NCI-H1048 (cell line): ENCODE measurements at places on chromosomes 1 and 21.

DNA sequence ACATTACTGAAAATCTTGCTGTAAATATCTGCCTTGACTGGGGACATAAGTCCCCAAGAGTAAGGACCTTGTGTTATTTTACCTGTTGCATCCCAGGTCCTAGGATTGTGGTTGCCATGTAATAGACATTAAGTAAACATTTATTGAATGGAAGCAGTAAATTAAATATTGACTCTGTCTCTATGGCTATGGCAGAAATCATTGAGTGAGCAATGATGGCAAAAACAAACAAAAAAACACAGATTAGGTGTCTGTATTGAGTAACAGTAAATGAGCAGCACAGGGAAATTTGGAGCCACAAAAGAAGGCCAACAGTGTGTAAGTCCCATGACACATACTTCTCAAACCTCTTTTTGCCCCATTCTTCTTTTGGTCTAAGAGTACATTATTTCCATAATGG, 240.4 kb downstream of the NFIA start:
- no peak for DNase-seq

DNA sequence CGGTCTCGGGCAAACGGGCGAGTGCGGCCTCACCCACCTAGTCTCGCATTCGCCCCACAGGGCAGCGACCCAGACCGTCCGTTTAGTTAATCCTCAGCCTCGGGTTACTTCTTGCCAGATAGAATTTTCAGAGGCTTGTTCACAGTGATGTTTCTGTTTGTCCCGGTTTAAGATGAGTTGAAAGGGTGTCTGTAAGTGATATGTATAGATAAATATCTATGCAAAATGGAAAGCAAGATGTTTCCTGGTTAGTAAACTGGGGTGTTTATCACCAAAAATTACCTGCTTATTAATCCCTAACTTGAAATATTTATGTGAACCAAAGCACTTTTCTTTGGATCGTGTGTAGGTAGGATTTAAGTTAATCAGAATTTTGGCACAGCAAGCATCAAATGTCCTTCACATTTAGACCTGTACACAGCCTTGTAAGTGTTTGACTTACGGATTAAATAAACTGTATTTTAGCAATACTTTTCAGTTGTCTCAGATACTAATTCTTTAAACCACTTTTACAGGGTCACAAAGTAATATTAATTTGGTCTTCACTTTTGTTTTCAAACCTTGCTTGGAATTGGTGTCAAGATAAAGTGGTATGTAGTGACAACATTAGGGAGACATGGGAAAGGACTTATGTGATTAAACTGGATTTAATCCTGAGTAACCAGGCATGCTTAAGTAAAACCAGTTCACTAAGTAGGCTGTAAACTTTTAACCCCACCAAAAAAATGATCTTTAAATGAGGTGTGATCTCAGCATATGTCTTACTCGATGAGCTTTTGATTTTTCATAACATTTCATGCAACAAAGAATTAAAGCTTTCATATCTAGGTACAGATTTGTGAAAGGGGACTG, 914 bp downstream of the ZNF326 start:
- DNase-seq: no peak

DNA sequence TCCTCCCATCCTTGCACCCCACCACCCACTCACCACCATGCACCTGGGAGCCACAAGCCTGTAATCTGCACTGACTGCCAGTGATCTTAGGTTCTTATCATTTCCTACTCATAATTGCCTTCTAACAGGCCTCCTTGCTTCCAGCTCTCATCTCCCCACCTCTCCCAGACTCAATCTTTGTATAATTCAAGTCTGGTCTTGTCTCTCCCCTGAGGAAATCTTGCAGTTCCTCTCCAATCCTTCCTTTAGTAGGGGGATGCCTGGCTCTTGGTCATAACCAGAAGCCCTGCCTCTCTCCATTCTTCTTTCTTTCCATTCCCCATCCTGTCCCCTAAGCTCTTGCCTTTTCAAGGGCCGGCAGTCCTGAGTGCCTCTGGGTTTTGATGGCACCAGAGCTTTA, 27.8 kb downstream of the PIGM start:
- no peak for DNase-seq

DNA sequence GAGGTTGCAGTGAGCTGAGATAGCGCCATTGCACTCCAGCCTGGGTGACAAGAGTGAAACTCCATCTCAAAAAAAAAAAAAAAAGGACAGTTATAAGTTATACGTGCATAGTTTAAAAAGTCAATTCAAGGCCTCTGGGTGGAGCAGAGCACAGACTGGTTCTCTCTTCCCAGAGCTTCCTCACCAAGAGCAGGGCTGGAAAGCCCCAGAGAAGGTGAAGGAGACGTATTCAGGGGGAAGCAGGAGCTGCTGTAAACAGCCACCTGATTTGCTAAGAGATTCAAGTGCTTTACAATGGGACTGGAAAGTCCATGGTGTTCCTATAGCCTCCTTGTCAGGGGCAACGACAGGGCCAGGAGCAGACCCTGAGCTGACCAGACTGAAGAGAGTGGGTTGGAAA, 85.0 kb upstream of the LYST start:
- no peak for DNase-seq

DNA sequence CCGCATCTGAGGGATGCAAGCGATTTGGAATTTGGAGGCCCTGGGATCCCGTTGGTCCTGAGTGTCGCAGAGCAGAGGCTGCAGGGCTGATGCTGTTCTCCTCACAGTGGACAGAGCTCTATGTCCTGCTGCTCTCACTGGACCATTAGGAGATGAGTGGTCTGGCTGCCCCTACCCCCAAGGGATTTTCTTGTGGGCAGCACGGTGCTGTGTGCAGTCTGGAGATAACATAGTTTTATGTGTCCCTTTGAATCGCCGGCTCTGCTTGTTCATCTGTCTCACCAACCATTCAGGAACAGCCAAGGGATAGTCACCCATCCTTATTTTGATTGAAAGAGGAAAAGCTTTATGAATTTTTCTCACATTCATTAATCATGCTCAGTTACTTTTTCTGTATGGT, 49.9 kb downstream of the CHRM3 start:
- no peak for DNase-seq

GRCh38 chr1:55559161-55559611, 344.0 kb upstream of the USP24 start:
- DNase-seq: no peak

GRCh38 chr1:229108598-229109201, 162.2 kb upstream of the RAB4A start:
- no peak for DNase-seq

- DNase-seq: no peak
Observed at GRCh38 chr1:153659656-153660055, 1.2 kb downstream of the SNAPIN start.

- DNase-seq: no peak
Observed at GRCh38 chr1:147475488-147475887, 65.8 kb upstream of the BCL9 start.

DNA sequence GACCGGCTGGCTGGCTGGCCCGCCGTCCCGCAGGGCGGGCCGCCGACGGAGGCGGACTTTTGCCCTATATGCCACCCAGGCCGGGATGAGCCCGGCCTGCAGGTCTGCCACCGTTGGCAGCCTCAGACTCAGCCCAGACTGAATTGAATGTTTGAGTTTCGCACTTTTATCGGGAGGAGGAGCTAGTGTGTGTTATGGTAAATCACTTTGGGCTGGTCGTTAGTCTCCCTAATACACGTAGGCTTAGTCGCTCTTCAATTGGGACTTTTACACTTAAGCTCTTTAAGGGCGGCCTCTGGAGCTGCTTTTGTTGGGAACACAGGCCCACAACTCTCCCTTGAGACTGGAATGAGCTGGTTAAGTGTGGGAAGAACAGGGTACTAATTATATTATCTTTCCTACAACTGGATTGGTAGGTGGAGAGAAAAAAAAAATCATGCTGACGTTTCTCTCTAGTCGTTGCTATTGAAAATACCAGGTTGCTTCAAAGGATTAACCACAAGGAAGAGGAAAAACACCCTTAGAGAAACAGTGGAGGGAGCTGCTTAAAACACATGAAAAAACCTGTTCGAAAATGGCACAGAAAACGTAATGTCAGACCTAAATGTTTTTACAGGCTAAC, 1.4 kb upstream of the IRF2BP2 start:
- peak; percentile 77 for DNase-seq

DNA sequence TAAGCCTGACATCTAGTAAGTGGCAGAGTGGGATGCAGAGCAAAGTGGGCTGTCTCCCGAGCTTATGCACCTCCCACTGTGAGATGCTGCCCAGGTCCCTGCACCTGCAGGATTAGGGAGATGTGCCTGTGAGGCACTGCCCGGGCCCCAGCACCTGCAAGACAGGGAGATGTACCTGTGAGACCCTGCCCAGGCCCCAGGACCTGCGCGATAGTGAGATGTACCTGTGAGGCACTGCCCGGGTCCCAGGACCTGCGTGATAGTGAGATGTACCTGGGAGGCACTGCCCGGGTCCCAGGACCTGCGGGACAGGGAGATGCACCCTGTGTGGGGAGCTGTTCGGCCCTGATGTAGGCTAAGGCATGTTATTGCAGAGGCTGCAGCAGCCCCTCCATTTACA, 622.8 kb downstream of the PTPRU start:
- DNase-seq: no peak

DNA sequence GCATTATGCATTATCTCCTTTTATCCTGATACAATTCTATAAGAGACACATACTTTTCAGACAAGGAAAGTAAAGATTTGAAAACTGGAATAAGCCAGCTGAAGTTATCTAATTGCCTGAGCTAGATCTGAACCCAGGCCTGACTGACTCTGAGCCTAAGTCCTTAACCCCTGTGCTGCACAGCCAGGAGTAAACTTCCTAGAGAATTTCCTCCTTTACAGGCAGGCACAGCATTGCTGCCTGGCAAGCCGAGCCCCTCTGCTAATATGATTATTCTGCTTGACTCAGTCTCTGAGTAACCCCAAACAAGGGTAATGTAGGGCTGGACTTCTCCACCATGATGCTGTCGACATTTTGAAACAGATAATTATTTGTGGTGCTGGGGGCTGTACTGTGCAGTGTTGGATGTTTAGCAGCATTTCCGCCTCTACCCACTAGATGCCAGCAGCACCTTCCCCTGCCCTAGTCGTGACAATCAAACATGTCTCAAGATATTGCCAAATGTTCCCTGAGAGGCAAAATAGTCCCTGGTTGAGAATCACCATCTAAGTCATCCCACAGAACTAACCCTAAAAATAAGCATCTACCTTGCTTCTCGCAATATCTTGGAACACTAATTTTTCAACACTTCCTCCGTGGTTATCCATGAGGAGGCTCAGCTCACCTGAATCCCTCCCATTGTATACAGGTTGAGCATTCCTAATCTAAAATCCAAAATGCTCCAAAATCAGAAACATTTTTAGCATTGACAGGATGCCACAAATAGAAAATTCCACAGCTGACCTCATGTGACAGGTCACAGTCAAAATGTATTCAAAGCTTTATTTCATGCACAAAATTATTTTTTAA, 18.5 kb downstream of the CAMK1G start:
- DNase-seq: no peak

DNA sequence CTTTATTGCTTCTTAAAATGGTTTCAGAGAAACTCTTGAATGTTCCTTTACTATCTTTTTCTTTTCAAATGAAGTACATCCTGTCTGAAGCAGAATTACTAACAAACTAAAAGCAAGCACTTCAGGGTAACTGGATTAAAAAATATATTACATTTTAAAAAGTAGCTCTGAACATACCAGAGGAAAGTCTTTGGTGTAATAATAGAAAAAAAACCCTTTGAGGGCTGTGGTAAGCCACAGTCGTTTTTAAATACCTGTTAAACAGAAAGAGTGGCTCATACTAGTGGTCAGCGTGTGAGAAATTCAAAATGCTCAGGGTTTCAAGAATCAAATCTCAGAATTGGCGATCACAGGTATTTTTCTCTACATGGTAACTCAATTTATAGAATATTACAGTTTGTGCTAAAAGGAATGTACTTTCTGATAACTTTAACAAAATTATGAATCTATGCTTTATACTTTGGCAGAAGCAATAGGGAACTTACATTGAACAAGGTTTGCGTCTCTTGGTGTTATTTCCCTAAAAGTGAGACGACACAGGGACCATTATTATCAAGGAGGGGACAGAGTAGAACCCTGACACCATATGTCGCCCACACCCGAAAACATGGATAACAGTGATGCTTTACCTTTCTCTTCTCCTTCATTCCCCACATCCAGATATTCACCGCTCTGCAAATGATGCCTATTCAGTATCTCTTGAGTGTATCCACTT, 97.0 kb upstream of the DPH5 start:
- no peak for DNase-seq

DNA sequence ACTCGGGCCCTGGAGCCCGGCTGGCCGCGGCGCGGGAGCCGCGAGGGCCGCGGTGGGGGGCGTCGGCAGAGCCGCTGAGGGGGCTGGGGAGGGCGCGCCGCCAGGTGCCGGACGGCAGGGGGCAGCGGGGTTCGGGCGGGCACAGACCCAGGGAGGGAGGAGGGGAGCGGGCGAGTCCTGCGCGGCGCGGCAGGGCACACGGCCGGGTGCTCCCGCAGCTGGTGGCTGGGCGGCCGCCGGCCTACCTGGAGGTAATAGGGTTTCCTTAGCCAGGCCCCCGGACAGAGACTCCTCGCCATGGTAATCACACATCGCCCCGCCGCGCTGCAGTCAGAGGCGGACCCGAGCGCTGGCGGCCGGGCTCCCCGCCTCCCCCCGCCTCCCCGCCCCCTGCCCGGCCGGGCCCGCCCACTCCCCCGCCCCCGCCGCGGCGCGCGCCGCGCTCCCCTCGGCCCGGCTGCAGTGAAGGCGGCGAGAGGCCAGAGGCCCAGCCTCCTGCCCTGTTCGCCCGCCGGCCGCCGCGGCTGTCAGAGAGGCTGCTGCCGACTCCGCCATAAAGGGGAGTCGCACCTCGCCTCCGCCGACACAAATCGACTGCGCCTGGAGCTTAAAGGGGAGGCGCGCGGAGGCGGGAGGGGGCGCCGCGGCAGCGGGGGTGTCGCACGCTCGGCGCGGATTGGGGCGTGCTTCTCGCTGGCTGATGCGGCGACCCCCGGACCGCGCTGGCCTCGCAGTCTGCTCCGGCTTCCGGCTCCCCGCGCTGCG, at the start of gene DIPK1A:
Gene DIPK1A, minus strand, starts transcription at position 332 of the 765 bp plus-strand sequence. Its CDS starts 33 bp downstream, at position 299.
- no peak for DNase-seq

DNA sequence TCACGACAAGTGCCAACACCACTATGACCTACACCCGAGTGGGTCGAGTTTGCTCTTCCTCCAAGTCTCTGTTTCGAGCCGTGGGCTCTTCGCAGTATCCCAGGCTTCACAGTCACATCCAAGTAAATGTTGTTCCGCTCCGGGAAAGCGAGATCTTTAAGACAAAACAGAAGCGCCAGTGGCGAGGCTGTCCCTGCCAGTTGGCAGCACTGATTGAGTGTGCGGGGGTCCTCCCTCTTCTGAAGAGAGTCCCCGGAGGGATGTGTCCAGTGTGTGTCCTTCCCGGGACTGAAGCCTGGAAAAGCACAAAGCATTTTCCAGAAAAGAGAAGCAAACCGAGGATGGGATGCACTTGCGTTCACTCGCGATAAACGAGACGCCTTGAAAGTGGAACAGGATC, 158.9 kb downstream of the PRDM16 start:
- DNase-seq: no peak
